A549 treated with CpdA at 1 μM for 4 hours (cell line): ENCODE measurements at places on chromosomes 7 and 10. TPM values are rescaled to one million over a fixed set of nuclear protein-coding genes. Genes with fewer than 3 reads are reported as not detected.

SORCS1 gene
- total RNA-seq = not detected in 5 replicates

NUTM2B gene
- total RNA-seq = 0.14 to 0.38 TPM (median 0.23 TPM) in 5 replicates

IGFBP1 gene
- 22.2 to 36.3 TPM (median 30.8 TPM) in 5 replicates for total RNA-seq

FRMD4A gene
- 3.8 to 6.0 TPM (median 4.6 TPM) in 5 replicates for total RNA-seq

NACAD gene
- total RNA-seq = 0.14 to 0.26 TPM (median 0.16 TPM) in 5 replicates

AKR1D1 gene
- total RNA-seq = not detected in 5 replicates

C10orf67 gene
- total RNA-seq = 0.05 to 0.22 TPM (median 0.10 TPM) in 3 of 5 replicates, not detected in the others

RRP12 gene
- total RNA-seq = 54.6 to 69.6 TPM (median 63.0 TPM) in 5 replicates

ABCB1 gene
- 0.08 to 0.18 TPM (median 0.15 TPM) in 3 of 5 replicates, not detected in the others for total RNA-seq

CDK14 gene
- 0.12 to 0.54 TPM (median 0.14 TPM) in 5 replicates for total RNA-seq

APBB1IP gene
- total RNA-seq = 9.3 to 11.1 TPM (median 10.5 TPM) in 5 replicates

SVIL gene
- total RNA-seq = 17.7 to 22.7 TPM (median 19.4 TPM) in 5 replicates
